HEK293T (cell line): ENCODE measurements at places on chromosomes 7 and 10.

DNA sequence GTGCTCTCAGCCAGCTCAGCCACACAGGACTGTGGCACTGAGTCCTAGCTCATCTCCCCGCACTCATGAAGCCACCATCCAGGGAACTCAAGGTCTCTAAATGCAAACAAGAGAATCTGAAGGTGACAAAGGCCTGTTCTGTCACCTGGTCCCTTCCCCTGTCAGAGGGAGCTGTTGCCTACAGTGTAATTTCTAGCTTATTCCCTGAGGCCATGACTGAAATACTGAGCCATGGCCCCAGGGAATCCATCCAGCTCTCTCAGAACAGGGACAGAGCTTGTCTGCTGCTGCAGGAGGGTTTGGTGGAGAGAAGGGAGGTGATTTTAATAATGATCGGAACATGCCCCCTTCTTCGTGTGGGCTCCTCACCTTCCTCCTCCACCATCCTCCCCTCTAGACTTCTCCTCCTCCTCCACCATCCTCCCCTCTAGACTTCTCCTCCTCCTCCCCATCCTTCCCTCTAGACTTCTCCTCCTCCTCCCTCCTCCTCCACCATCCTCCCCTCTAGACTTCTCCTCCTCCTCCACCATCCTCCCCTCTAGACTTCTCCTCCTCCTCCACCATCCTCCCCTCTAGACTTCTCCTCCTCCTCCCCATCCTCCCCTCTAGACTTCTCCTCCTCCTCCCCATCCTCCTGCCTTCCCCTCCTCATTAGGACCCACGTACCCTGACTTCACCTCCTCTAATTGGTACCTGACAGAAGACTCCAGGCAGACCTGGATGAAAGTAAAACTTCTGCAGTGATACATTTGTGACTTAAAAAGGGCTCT is 338.0 kb upstream of the MKI67 start:
- no peak for DNase-seq

DNA sequence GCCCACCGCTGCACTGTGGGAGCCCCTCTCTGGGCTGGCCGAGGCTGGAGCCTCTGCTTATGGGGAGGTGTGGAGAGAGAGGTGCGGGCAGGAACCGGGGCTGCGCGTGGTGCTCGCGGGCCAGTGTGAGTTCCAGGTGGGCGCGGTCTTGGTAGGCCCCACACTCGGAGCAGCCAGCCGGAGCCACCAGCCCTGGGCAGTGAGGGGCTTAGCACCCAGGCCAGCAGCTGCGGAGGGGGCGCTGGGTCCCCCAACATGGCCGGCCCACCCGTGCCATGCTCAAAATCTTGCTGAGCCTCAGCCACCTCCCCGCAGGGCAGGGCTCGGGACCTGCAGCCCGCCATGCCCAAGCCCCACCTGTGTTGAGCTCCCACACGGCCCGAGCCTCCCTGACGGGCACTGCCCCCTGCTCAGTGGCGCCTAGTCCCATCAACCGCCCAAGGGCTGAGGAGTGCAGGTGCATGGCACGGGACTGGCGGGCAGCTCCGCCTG is 856.8 kb upstream of the CELF2 start:
- no peak for DNase-seq

DNA sequence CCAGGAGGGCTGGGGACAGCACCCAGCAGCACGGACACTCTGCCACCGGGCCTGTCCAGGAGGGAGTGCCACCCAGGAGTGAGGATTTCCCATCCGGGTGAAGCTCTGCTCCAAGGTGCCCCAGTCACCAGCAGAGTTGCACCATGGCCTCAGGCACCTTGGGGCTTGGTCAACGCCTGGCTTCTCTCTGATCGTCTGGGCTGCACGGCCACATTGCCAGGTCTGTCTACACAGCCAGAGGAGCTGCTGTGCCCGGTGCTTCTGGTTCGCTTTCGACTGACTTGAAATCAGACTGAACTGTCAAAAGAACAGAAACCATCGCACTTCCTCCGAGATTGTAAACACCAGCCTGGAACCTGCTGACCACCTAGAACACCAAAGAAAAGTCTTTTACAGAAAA is 12.0 kb downstream of the SHH start:
- no peak for DNase-seq

- DNase-seq = no peak
These were observed 64.2 kb upstream of the DKK1 start for GRCh38 chr10:52249850-52250395.

GRCh38 chr10:71771204-71771603 is 2.1 kb downstream of the VSIR start:
- no peak for DNase-seq

DNA sequence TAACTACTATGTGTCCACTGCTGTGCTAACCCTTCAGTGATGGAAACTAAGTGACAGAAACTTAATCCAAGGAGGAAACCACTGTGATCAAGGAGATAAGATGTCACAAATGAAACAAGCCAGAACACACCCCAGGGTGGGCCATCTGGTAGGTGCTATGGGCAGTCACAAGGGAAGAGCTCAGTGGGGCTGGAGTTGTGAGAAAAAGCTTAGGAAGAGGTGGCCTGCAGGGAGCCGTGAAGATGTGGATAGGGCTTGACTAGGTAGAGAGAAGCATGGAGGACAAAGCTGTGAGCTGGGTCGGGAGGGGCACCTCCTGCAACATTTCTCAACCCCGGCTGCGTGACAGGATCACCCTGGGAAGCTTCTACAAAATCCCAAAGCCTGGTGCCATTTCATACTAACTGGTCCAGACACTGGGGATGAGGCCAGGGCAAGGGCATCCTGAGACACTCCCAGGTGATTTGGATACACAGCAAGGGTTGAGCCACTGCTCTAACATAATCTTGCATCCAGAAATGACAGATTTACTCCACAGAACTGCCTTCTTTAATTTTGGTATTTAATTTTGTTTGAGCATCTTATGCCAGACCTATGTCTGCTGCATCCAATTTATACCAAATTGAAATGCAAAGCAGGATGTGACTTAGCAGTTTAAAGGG is 69.3 kb downstream of the OSBPL3 start:
- DNase-seq = no peak

- DNase-seq = no peak
These were observed 233.1 kb downstream of the PLXNA4 start for GRCh38 chr7:132343199-132343598.

GRCh38 chr7:70630440-70630817 is 501.5 kb upstream of the GALNT17 start:
- DNase-seq = no peak

DNA sequence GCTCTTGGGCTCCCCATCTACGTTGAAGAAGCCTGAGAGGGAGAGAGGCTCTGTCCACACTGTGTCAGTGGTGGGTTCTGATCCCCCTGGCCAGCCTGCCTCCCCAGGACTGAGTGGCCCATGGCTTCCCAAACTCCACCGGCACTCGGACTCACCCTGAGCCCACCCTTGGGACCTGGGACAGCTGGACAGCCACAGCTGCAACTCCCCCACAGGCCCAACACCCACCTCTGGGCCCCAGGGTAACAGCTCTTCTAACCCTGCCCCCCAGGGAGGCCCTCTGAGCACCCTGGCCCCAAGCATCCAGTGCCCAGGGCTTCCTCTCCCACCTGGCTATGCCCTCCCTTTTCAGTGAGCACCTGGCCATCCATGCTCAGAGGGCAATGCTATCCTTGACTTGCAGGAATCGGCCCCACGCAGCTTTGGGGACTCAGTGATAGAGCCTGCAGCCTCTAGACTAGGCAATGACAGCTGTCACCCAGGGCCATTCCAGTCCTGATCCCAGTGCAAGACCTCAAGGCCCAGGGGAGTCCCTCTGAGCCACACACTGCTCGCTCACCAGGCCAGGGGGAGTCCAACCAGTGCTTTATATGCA is 17.9 kb downstream of the OGDHL start:
- DNase-seq = no peak

DNA sequence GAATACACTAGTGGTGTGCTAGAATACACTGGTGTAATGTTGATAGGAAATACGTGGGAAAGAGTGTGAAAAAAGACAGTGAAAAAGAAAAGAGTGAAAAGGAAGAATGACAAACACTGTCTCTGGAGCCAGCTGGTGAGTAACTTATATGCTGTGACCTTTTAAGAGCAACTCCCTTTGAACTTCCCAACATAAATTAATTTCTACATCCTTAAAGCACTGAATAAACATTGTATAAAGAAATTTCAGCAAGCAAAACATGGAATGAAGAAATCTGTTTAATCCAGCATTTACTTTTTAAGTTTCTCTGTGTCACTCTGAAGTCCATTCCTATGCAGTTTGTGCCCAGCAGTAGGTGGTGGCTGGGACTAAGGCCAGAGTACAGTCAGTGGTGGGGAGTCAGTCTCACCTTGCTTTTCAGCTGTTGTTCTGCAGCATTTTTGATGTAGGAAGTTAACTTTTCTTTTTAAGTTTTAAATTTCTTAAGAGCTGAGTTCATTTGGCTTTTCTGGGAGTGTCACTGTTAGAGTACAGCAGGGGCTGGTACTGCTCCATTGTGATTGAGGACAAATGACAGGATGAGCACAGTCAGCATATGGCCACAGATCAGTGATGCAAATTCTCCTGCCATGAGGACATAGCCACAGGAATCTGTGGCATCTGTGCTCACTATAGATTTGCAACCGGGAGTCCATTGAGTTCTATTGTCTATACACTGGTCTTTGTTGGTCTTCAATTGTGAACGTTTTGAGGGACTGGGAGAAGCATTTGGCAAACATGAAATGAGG is 321.8 kb downstream of the ZNF248 start:
- no peak for DNase-seq

DNA sequence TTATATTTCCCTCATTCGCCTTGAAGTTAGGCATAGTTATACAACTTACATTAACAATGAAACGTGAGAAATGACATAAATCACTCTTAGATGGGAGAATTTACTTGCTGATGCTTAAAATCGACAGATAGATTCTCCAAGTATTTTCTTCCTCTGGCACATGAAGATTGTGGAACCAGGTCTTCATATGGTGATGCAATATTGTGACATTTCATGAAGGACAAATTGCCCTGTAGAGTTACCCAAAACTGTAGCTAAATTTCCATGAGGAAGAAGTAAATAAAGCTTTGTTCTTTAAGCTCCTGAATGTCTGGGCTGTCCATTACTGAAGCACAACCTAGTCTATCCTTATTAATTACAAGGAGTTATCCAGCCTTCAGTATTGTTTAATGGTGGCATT is 353.1 kb downstream of the THSD7A start:
- no peak for DNase-seq

DNA sequence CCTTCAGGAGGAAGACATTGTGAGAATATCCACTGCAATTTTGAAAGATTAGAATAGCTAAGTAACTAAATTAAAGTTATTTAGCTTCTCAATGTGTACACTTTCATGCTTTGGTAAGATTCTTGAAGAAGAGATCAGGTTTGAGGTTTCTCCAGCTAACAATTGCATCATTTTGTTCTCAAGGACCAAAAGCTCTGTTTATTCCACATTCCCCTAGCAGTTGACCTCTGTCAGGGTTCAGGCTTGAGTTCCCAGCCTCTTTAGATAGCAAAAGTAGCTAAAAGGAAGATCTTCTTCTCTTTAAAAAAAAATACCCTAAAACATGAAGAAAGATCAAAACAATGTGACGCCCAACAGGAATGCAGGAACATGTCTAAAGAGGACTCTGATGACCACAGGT is 179.4 kb upstream of the IGFBP3 start:
- DNase-seq = no peak

- no peak for DNase-seq
These were observed 24.6 kb downstream of the RAMP3 start for GRCh38 chr7:45181991-45182855.

DNA sequence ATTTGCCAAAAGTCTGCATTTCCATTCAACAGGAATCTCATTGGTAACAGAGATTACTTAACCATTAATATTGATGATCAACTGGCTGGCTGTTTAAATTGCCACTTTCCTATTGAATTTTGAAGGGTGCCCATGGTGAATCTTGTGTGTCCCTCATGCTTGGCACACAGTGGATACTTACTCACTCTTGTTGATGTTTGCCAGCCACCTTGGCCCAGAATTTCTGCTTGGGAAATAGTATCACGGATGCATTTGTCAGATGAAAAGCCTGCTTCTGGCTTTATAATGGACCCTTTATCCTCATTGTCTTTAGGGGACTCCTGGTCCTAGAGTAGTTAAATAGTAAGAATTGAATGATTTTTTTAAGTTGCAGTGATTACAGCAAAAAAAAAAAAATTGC is 52.0 kb downstream of the MMRN2 start:
- DNase-seq = no peak

DNA sequence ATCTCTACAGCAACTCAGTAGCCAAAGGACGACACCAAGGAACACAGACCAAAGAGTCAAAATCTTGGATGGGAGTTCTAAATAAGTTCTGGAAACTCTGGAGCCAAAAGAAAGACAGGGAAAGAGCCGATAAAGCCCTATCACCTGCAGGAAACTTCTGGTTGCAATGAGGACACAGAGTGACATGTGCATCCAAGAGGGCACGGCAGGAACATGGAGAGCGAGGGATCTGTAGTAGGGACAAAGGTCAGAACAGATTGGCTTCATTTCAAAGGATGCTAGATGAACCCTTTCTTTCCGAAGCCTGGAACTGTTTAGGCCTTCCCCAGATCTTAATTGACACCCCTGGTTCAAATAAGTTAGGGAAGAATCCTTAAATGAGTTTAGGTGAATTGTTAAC is 39.5 kb downstream of the CACNA2D1 start:
- no peak for DNase-seq

GRCh38 chr10:108709927-108710722 is 1213.2 kb downstream of the XPNPEP1 start:
- DNase-seq = no peak

DNA sequence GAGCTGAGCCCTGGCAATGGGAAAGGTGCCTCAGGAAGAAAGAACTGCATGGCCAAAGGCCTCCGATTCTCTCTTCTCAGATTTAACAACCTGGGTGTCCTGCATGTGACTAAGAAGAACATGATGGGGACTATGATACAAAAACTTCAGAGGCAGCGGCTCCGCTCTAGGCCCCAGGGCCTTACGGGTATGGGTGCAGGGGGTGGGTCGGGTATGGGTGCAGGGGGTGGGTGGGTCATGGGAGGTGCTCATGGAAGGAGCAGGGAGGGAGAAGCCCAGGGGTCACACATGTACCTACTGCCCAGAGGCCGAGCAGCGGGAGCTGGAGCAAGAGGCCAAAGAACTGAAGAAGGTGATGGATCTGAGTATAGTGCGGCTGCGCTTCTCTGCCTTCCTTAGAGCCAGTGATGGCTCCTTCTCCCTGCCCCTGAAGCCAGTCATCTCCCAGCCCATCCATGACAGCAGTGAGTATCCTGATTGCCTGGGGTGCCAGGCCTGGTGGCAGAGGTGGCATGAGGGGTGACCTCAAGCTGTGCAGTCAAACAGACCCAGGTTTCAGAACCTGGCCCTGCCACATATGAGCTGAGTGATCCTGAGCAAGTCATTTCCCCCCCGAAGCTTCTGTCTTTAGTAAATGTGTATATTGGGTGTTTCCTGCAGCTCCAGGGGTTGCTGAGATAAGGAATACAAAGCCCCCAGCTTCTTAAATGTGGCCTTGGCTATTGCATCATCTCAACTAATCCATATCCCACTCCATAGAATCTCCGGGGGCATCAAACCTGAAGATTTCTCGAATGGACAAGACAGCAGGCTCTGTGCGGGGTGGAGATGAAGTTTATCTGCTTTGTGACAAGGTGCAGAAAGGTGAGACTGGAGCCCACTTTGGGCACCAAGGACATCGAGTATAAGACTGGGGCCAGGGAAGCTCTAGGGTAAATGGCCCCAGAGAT is 2.0 kb downstream of the NFKB2 start:
- DNase-seq = no peak

GRCh38 chr7:28395831-28396230 is 16.5 kb upstream of the CREB5 start:
- DNase-seq = no peak
